ENCODE measurements at places on chromosomes 3 and 15. TPM values are rescaled to one million over a fixed set of nuclear protein-coding genes. Genes with fewer than 3 reads are reported as not detected.
A peak's percentile ranks its signal among the peaks of the same experiment; 100 is the strongest.

Gene CCR3
- total RNA-seq, result not detected

Gene FRG2C
- total RNA-seq, result not detected

Gene IGSF11
- 1.6 TPM for total RNA-seq

Gene SEMA6D
- total RNA-seq, result 12.2 TPM

Gene ANKRD63
- 0.44 TPM for total RNA-seq

Gene FSIP1
- 0.24 TPM for total RNA-seq

Gene KIF7
- total RNA-seq, result 7.6 TPM

Gene SHF
- total RNA-seq, result 4.7 TPM

Gene SCN5A
- total RNA-seq, result 118 TPM

DNA sequence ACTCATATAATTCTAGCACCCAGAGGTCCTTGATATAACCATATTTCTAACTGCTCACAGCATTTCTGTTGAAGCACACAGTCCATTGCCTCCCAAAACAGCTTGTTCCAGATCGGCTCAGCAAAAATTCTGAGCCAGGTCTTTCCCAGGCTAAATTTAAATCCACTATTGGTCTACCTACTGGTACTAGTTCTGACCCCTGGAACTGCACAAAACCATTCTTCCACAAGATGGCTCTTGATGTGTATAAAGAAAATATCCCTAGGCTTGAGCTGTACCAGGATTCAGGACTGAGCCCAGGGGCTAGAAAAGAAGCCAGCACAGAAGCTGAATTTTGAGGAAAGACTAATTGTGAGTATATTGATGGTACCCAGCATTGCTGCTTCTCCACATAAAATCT, 75.4 kb upstream of the ABHD17C start:
- DNase-seq, result no peak

DNA sequence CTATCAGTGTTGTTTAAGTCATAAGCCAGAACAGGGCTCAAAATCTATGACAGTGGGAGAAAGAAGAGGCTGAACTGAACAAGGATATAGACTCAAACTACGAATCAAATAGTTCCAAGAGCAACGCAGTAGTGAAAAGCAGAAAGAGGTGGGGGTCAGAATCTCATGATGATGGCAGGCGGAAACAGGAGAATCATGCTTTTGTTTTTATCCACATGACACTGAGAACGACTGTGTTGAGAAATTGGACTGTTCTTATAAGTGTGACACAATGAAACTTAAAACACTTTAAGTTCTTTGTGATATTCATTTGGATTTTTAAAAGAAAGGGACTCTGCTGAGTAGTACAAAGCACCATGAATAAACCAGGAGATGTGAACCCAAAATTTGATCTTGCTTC, 309.4 kb downstream of the ULK4 start:
- DNase-seq, result no peak

DNA sequence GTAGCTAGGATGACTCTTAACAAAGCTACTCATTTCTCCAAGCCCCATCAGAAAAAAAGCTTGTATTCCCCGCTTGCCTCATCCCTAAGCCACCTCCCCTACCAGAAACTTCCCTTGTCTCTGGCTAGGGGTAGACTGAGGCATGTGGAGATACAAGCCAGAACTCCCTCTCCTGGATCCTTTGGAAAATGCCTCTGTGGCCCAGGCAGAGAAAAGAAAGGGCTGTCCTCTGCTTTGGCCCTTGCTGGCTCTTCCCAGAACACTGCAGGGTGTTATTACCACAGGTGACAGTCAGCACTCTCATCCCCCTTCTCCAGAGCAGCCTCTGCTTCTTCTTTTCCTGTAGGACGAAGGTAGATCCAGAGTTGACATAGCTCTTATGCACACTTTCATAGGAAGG, 15.2 kb downstream of the RMDN3 start:
- no peak for DNase-seq

DNA sequence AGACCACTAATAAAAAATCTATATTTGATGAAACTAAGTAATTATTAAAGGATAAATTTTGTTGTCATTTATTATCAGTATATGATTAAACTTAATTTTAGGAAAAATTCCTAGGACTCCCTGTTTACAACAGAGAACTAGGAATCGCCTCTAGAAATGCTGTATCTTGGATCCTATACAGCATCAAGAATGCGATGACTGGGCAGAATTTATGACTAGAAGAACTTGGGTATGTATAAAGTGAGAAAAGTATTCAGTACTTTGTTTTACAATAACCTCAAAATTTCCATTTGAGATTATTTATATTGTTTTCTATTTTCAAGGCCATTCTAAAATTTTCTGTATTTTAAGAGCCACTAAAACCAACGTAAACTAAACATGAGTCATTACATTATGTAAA, 82.3 kb upstream of the AGTR1 start:
- no peak for DNase-seq

GRCh38 chr3:2976212-2976611, 134.0 kb downstream of the IL5RA start:
- DNase-seq, result no peak

GRCh38 chr3:185188816-185189215, 36.0 kb upstream of the C3orf70 start:
- DNase-seq, result no peak

DNA sequence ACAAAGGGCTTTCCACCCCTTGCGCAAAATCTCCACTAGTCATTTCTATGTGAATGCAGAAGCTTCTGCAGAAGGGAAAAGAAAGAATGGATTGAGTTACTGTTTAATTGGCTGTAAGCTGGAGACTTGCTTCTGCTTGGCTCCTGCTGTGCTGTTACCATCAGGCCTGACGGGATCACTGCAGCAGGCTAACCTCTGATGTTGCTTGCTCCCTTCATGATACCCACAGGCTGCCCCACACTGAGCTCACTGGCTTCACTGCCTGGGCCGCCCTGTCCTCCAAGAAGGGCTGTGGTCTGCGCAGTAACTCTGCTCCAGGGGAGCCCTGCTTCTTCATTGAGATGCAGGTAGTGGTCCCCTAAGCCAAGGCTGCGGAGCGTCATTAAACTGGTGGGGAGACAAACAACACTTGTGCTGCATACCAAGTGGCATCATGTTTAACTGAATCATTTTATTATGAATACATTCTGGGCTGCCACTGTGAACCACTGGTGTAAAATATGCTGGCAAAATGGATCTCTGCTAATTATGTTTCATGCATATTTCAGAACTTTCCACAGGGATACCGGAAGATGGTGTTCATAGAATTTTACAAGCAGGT, 78.6 kb downstream of the WDR49 start:
- no peak for DNase-seq

DNA sequence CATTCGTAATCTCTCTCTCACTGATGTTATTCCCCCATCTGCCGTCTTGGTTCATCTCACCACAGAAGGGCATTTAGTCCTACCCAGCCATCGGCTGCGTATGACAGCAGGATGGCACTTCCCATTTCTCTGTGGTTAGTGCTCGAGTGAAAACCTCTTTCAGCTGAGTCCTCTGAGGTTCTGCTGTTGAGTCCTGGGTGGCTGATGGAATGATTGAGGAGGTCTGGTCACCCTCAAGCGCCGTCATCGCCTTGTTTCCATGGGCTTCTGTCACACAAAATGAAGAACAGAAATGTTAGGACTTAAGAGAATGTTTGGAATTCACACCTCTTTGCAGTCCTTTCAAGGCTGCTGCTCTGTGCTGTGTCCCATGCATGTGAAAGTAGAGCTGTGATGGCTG, 9.4 kb upstream of the SACM1L start:
- no peak for DNase-seq

GRCh38 chr3:127489357-127489756, 101.2 kb downstream of the TPRA1 start:
- peak; percentile 11 for DNase-seq

DNA sequence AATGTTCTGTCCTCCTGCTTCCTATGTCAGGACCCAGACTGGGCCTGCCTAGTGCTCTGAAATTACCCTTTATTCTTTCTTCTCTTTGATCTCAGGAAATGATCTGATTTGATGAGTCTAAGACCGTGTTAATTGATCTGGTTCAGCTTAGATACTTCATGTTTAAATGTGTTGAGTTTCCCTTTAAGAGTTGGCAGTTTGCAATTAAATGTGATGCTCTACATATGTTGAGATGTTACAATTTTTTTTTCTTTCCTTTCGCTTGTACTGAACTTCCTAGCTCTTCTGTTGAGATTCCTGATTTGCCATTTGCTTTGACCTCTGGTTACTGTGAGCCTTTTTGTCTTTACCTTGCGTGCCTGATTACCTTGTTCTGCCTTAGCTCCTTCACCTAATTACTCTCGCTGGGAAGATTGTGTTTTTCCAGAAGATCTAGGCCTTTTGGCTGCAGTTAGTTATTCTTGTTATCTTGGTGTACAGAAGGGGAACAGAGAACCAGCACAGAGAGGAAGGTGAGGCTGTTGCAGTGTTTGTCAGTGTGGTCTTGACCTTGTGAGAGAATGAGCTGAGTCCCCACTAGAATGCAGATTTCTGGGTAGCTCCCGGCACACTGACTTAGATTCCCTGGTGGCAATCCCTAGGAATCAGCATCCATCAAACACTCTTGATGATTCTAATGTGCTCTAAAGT, 203.6 kb downstream of the EDEM1 start:
- no peak for DNase-seq

- no peak for DNase-seq
Observed at GRCh38 chr3:104447681-104448080, 919.0 kb upstream of the ALCAM start.

GRCh38 chr3:64141476-64141875, 83.8 kb downstream of the PRICKLE2 start:
- no peak for DNase-seq

DNA sequence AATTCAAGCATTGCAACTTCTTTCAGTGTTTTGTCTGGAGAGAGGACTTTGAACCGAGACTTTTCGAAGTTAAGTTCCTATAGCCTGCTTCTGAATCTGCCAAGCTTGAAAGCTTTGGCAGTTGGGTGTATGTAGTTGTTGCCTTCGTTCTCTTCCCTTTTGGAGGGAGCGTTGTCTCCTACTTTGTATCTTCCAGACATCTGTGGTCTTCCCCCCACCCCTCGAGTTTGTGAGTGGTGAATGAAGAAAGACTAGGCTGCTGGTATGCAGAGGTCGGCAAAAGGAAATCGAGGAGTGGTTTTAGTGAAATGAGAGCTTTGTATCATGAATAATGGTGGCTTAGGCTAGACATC, 1.3 kb downstream of the CTNNB1 start:
- no peak for DNase-seq

GRCh38 chr3:119588112-119588511, 8.8 kb downstream of the ADPRH start:
- peak; percentile 73 for DNase-seq

- no peak for DNase-seq
Observed at GRCh38 chr15:74869372-74869725, 3.8 kb downstream of the SCAMP2 start.

DNA sequence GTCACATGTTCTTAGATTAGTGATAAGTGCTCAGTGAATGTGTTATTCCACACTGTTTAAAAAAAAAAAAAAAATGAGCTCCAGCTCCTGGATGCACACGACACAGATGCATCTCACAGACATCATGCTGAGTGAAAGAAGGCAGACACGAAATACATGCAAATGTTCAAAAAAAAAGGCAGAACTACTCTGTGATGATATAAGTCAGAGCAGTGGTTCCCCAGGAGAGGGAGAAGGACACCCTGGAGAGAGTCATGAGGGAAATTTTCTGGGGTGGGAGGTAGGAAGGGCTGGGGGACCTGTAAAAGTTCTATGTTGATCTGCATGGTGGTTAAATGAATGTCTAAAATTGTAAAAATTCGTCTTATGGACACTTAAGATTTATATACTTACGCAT, 4.3 kb downstream of the CSRNP1 start:
- no peak for DNase-seq

DNA sequence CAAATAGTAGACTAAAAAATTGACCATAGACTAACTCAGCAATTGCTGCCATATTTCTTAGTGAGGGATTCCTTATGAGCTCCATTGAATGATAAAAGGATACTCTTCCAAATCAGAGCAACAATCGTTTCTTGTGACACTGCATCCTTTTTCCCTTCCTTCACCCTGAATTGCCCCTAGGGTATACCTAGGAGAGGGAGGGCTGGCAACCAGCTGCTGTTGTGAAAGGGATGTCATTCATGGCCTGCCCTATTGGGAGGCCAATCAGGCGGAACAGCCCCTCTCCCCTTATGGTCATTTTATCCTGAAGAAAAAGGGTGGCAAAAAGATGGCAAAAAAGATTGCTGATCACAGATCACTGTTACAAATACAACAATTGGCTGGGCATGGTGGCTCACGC, 26.3 kb downstream of the B3GNT5 start:
- DNase-seq, result no peak

GRCh38 chr15:25670621-25671020, 192.5 kb downstream of the ATP10A start:
- no peak for DNase-seq

- no peak for DNase-seq
Observed at GRCh38 chr15:69119001-69119400, 41.4 kb upstream of the GLCE start.

GRCh38 chr3:117885011-117885441, 1149.6 kb downstream of the IGSF11 start:
- no peak for DNase-seq

GRCh38 chr3:85709346-85709892, 750.6 kb downstream of the CADM2 start:
- DNase-seq, result no peak

DNA sequence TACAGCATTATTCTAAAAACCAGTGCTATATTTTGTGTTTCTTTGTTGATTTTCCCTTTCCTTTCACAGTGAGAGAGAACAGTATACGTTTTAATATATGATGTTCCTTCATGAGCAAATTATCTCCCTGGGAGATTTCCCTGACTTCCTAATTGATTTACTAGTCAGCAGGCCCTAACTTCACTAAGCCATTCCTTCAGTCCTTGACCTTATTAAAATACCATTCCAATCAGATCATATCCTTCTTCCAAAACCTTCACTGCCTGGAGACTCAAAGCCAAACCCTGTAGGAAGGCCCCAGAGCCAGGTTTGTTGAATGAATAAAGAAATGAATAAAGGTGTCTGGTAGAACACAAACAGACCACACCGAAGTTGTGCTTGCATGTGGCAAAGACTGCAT, 43.8 kb upstream of the ARHGEF3 start:
- DNase-seq, result no peak

GRCh38 chr15:60906146-60906674, 322.9 kb downstream of the RORA start:
- DNase-seq, result no peak
